ENCODE measurements at places on chromosomes 16 and 17.

GRCh38 chr16:60151987-60152386 is 1417.9 kb upstream of the GOT2 start:
- DNase-seq = no peak

DNA sequence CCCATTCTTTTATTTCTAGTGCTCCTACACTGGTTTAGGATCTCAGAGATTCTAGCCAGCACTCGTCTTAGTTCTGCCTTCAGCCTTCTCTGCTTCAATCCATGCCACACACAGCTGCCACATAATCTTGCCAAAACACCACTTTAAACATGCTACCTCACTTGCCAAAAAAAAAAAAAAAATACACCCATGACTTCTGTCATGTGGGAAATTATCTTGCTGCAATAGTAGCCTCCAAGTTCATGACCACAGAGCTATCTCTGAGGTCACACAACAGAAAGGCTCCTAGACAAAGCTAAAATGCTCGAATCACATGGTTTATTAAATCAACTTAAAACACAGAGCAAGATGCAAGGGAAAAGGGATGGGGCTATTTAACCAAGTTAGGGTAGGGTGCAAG is 18.1 kb downstream of the FZD2 start:
- DNase-seq = no peak

GRCh38 chr17:19298569-19299213 is 61.5 kb downstream of the EPN2 start:
- DNase-seq = no peak

- DNase-seq = no peak
These were observed 578 bp downstream of the PGAP6 start for GRCh38 chr16:381012-381788.

GRCh38 chr16:70511833-70512232 is 11.5 kb downstream of the COG4 start:
- no peak for DNase-seq

DNA sequence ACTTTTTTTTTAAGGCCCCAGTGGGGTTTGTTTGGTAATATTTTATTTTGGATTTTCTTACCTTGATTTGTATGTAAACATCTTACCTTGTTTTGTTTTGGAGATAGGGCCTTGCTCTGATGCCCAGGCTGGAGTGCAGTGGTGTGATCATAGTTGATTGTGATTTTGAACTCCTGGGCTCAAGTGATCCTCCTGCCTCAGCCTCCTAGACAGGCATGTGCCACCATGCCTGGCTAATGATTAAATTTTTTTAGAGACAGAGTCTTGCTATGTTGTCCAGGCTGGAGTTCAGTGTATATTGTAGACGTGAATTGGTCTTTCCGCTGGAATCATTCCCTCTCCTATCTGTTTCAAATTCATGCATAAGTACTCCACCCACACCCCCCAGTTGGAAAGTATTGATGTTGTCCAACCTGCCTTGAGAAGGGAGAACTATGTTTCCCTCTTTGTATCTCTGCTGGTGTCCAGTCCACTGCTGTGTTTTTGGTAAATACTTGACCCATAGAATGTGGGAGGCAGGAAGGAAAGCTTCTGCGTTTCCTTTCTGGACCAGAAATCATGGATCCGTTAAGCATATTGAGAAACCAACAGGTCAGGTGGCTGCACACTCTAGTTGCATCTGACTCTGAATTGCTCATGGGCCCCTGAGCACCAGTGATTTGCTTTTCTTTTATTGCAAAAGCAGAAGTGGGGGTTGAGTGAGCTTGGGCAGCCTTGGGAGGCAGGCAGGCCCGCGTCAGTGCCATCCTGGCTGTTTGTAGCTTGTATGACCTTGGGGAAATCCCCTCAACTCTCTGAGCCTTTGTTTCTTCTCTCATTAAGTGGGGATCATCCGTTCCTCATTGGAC is 25.0 kb downstream of the RMI2 start:
- no peak for DNase-seq

GRCh38 chr17:57276621-57277020 is 20.3 kb downstream of the MSI2 start:
- no peak for DNase-seq

- DNase-seq = no peak
These were observed 298.8 kb upstream of the IRX3 start for GRCh38 chr16:54585094-54585997.

DNA sequence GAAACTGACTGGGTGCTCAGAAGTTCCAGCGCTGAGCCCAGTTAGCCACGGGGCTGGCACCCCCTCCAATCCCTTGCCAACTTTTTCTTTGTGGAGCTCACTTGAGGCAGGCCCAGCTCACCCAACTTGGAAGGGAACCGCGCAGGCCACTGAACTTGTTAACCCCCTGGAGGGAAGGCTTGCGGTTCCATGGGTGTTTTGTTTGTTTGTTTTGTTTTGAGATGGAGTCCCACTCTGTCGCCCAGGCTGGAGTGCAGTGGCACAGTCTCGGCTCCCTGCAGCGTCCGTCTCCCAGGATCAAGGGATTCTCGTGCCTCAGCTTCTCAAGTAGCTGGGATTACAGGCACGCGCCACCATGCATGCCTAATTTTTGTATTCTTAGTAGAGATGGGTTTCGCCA is 34.1 kb upstream of the NDRG4 start:
- DNase-seq = no peak

DNA sequence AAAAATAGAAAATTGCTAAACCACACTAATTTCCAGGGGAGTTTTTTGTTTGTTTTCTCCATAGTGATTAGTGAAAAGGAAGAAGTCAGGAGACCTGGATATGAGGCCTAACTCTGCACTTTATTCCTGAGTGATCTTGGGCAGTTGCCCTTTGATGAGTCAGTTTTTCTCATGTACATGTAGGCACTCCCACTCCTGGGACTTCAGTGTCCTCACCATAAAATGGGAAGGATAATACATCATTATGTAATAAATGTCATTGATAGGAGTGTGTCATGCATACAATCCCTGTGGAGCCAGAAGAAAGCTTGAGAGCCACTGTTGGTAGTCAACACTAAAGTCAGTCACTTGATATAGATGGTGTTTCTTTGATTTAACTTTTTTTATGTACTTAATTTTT is 32.5 kb downstream of the WIPF2 start:
- no peak for DNase-seq

- no peak for DNase-seq
These were observed 39.2 kb upstream of the CCR7 start for GRCh38 chr17:40604327-40605080.

GRCh38 chr17:7136266-7136877 is 21.8 kb upstream of the ASGR2 start:
- DNase-seq = no peak

GRCh38 chr16:30623536-30624283 is 13.5 kb upstream of the ZNF689 start:
- DNase-seq = no peak

- DNase-seq = no peak
These were observed 111.0 kb downstream of the NPIPB5 start for GRCh38 chr16:22621586-22622155.

DNA sequence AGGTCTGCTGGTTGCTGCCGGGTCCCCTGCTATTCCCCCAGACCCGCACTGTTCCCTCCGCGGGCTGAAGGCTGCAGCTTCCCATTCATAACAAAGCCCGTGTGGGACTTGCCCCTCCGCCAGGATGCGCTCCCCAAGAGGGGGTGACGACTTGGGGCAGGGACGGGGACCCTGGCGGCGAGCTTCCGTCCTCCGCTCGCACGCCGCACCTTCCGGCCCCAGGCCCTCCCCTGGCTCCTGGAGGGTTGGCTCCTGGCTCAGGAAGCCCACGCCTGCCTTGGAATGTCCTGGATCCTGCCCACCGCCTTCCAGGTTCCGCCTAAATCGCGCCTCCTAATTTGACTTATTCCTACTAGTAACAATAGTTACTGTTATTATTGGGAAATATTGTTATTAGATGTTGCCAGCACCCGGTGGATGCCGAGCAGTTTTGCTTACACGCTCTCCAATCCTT is 1.1 kb upstream of the TFAP4 start:
- DNase-seq = no peak

GRCh38 chr17:58615768-58616659 is 75.8 kb downstream of the TEX14 start:
- DNase-seq = no peak

DNA sequence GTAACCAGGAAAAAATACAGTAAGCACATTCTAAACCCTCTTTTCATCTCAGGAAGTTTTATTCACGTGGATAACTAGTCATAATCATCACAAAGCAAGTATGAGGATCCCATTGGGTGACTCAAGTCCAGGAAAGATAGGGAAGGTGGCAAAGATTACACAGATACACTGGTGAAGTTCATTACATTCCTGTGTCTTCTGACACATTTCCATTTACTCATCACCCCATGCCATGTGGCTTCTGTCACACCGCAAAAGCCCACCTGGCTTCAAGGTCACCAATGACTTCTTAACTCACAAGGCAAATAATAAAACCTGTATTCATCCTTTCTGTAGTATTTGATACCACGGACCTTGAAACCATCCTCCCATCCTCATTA is 17.0 kb downstream of the HS3ST3A1 start:
- no peak for DNase-seq

GRCh38 chr17:27342059-27342458 is 48.1 kb downstream of the WSB1 start:
- no peak for DNase-seq

GRCh38 chr16:55559233-55559632 is 7.3 kb upstream of the CAPNS2 start:
- DNase-seq = no peak

- DNase-seq = no peak
These were observed 18.5 kb downstream of the TOP2A start for GRCh38 chr17:40399185-40399584.

- no peak for DNase-seq
These were observed 20.7 kb downstream of the MYBBP1A start for GRCh38 chr17:4534515-4534914.

DNA sequence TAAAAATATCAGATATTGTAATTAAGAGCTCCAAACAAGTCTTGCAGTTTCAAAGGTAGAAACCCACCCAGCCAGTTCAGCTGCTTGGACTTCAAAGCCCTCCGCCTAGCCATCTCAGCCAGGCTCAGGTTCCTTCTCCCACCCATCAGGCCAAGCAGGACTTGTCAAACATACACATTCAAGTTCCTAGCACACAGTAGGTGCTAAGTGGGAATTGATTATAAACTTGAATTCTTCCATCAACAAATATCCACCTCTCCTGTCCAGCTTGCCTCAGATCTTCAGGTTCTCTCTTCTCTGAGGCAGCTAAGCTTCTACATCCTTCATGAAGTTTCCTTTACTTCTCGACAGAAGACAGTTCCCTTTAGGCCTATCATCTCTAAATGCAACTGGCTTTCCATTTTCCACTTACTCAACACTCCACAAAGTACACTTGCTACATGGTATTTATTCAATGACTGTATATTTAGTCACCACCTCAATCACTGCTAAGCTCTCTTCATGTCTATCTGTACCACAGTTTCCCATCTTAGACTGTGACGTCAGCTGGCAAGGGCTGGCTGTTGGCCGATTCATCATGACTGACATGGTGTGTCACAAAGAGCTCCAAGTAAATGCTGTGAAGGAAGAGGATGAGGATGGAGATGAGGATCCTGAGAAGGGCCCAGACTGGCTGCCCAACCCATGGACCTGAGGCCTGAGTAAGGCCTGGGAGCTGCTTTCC is 13.3 kb upstream of the COG7 start:
- DNase-seq = no peak

GRCh38 chr16:56282451-56282850 is 91.2 kb downstream of the GNAO1 start:
- no peak for DNase-seq

GRCh38 chr16:86040496-86040895 is 141.5 kb downstream of the IRF8 start:
- DNase-seq = no peak

DNA sequence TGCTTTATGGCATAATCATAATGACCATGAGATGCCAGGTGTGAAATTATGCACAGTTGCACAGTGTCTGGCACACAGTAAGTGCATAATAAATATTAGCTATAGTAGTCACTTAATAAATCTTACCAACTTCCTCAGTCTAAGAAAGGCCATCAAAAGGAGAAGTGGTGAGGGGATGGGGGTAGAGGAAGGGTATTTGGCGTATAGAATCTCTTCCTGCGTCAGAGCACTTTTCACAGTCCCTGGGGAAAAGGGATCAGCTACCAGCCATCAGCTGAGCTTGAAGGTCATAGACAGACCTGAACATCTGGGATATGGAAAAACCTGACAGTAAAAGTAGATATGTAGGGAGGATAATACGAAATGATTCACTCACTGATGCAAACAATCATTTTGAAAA is 5.8 kb downstream of the CRHR1 start:
- no peak for DNase-seq

- no peak for DNase-seq
These were observed 37.8 kb downstream of the RBBP6 start for GRCh38 chr16:24577167-24577566.
